SW480 (cell line): ENCODE measurements at places on chromosomes 12 and 14.
A peak's percentile ranks its signal among the peaks of the same experiment; 100 is the strongest.

- DNase-seq, result no peak
These were observed 33.0 kb downstream of the EMP1 start for GRCh38 chr12:13229504-13229903.

DNA sequence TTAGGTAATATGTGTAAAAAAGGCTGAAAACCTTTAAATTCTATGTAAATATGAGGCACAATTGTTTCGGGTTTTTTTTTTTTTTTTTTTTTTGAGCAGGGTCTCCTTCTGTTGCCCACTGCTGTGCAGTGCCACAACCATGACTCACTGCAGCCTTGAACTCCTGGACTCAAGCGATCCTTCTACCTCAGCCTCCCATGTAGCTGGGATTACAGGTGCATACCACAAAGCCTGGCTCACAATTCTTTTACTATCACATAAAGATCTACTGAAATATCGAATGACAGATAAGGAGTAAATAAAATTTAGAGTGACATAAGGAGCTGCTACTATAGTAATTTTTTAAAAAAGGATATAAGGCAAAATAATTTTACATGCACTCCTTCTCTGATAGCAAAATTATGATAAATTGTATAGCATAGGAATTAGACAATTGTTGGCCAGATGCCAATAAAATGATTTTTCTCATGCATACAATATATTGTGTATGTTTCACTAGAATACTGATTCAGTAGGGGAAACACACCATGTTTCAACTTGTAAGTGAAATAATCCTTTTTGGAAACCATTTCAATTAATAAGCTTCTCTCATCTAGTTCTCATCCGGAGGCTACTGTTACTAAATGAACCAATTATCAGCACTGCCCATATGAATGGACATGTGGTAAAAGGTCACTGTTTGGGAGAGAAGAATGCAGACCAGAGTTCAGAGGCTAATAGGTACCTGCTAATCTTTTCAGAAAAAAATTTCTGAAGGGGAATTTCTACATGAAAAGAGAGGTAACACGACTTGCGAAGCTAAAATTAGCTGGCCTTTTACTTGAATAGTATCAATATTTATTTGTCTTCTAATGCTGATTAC lies 108.4 kb downstream of the PPP1R12A start:
- DNase-seq, result no peak

- DNase-seq, result peak; percentile 75
These were observed 82.9 kb upstream of the STXBP6 start for GRCh38 chr14:25132732-25133422.

GRCh38 chr12:127613056-127613455 lies 653.9 kb upstream of the TMEM132C start:
- no peak for DNase-seq
